Skin of body (tissue), 3 donors: ENCODE measurements at places on chromosomes 12 and 14.

DNA sequence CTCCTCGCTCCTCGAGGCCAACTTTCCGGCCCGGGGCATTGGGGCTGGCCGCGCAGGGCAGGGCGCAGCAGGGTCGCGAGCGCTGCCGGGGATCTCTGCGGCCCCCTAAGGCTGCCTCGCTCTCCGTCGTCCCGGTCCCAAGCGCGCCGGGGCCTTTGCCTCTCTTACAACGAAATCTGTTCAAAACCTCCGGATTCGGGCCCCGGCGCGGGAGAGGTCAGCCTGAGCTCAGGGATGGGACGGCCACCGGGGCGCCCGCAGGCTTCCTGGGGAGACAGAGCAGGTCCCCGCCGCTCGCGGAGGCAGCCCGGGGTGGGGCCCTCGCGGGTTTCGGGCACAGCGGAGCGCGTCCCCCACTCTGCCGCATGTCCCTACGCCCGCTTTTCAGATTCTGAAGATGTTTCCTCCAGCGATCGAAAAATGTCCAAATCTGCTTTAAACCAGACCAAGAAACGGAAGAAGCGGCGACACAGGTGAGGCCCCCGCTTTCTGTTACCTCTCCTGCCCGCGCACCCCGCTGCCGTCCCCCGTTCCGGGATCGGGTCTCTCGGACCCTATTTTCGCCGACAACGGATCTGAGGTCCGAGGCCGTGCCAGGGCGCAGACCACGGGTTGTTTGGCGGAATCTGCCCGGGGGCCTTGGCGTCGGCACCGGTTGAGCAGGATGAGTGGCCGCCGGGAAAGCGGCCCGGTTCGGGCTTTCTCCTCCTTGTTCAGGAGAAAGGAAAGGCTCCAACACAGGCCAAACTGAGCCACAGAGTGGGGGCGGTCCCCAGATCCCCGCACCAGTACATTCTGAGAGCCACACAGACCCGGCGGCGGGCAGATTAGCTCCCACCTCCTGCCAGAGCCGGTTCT is 1.8 kb downstream of the VSX2 start:
- no peak for DNase-seq

DNA sequence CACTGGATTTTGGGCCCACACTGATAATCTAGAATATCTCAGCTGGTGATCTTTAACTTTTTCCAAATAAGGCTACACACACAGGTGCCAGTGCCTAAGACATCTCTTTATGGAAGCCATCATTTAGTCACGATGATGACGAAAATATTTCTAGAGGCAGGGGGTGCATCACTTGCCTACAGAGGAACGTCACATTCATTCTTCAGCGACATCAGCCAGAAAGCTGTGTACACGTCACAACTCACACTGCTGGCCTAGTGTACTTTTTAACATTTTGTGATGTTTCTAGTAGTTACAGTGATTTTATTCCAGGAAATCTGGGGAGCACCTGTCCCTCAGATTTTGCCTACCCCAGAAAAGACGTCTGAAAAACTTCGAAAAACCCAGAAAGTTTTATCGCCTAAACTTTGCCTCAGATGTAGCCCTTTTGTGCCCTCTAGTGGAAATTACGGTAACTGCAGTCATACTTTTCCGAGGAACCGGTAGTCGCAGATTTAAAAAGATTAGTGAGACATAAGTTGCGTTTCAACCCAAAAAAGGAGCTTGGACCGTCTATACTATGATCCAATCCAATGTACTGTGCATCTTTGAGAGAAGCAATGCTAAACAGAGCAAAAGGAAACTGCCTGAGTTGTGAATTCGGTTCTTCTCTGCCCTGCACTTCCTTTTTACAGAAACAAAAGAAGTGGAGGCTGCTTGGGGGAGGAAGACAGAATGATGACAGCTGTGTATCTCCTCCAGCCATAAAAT is 64.3 kb upstream of the STON2 start:
- DNase-seq, result peak; percentile 74

GRCh38 chr12:10363914-10364814 is 25.7 kb downstream of the KLRK1 start:
- peak; percentile 49 for DNase-seq

- no peak for DNase-seq
These were observed 14.8 kb upstream of the GABARAPL1 start for GRCh38 chr12:10197879-10198278.

- DNase-seq, result no peak
These were observed 54.8 kb downstream of the PPFIBP1 start for GRCh38 chr12:27578689-27579372.

- no peak for DNase-seq
These were observed 192.3 kb downstream of the TRHDE start for GRCh38 chr12:72464471-72464870.

- no peak for DNase-seq
These were observed 358.6 kb upstream of the FOXG1 start for GRCh38 chr14:28407996-28408395.

GRCh38 chr14:71198687-71199086 is 291.4 kb downstream of the PCNX1 start:
- no peak for DNase-seq

DNA sequence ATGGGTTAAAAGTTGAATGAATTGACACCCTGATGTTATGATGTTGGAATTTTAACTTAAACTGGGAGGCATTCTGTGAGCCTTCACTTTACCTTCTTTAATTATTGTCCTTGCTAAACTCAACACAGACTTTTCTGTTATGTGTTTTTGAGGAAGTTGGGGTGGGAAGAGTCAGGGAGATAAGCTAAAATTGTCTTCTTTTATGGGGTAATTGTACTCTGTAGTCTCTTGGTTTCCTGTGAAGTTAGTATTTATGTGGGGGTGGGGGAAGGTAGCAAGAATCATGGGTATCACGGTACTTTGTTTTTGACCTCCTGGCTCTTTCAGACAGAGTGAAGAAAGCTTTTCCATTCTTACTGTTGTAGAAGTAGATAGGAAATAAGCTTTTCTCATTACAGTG is 32.9 kb downstream of the RAB21 start:
- DNase-seq, result no peak

GRCh38 chr12:20596061-20596460 is 99.1 kb upstream of the SLCO1C1 start:
- no peak for DNase-seq

- DNase-seq, result no peak
These were observed 15.8 kb upstream of the NINJ2 start for GRCh38 chr12:678747-679712.

- no peak for DNase-seq
These were observed 94.7 kb downstream of the TMTC2 start for GRCh38 chr12:82781309-82781997.

DNA sequence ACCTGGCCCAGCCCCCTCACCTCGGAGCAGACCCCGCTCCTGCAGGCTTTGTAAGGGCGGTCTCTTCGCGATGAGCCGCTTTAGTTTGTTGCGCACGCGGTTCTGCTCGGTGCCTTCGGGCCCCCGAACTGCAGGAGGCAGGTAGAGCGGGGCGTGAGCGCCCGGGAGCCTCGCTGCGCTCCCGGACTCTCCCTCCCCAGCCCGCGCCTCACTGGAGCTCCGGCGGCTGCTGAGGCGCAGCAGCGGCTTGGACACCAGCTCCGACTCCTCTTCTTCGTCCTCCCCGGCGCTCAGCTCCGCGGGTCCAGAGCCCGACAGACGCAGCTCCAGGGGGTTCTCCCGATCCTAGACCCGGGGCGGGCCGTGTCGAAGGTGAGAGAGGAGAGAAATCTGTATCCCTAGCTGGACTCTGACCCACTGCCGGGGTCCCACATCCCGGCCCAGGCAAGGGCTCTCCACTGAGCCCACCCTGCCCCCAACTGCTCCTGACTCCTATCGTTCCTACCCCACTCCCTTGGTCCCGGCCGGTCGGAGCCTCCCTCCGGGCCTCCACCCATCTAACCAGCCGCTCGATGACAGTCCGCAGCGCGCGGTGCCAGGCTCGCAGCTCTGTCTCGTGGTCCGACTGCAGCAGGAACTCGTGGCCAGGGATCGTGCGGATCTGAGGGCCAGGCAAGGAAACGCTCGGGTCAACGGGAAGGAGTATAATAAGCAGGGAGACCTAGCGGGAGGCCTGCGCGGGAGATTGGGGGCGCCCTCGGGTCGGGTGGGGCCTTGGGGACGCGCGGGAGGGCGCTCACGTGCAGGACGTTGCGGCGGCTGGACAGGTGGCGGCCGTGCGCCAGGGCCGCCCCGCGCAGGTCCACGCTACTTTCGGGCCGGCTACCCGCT is 4.2 kb downstream of the ARHGAP9 start:
- DNase-seq, result no peak

DNA sequence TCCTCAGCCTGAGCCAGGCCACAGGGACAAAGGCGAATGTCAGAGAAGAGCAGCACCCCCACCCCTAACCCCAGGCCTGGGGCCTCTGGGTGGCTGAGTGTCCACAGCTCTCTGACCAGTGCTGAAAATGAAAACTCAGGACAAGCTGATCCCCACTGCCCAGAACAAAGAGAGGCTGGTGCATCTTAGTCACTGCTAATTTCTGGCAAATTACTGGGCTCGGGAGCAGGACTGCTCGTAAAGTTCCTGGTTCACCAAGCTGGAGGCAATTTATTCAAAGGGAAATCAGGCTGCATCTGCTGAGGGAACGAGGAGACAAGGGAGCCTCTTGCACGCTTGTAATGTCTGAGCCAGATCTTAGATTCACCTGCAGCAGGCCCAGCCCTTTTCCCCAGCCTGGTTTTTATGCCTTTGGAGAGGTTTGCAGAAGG is 43.2 kb downstream of the CALM1 start:
- no peak for DNase-seq

GRCh38 chr14:84610086-84610485 is 919.9 kb upstream of the FLRT2 start:
- peak; percentile 7 for DNase-seq

DNA sequence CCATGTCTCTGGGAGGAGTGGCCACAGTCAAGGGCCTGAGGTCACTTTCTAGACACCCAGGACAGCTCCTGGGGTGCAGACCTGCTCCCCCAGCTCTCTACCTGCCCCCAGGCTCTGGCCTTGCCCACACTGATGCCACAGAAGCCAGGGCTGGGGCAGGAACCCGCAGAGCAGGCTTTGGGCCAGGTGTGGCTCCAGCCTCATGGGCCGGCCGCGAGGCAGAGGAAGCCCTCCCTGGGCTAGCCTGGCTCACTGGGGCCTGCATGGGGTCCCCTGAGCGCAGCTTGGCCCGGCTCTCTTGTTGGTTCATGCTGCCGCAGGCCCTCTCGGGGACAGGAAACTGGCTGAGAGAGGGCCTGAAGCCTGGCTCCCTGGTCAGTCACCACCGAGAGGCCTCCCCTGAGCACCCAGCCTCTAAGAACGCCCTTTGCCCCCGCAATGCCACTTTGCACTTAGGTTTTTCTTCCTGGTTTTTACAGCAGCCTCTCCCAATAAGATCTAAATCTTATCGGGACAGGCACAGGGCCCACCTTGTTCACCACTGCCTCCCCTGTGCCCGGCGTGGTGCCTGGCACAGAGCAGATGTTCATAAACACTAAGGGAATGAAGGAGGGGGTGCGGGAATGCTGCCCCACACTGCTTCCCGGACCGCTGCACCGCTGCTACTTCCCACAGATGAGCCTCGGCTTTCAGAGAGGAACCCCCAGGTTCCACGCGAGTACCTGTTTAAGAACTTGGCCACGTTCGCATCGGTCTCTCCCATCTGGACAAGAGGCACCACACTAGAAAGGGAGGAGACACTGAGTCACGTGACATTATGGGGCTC is 14.7 kb downstream of the MMAB start:
- no peak for DNase-seq

GRCh38 chr14:24664366-24664765 is 30.4 kb upstream of the GZMB start:
- no peak for DNase-seq

- no peak for DNase-seq
These were observed 400 bp downstream of the ADCY6 start for GRCh38 chr12:48788524-48788853.
